ENCODE measurements at places on chromosomes 3 and 15.
A peak's percentile ranks its signal among the peaks of the same experiment; 100 is the strongest.

DNA sequence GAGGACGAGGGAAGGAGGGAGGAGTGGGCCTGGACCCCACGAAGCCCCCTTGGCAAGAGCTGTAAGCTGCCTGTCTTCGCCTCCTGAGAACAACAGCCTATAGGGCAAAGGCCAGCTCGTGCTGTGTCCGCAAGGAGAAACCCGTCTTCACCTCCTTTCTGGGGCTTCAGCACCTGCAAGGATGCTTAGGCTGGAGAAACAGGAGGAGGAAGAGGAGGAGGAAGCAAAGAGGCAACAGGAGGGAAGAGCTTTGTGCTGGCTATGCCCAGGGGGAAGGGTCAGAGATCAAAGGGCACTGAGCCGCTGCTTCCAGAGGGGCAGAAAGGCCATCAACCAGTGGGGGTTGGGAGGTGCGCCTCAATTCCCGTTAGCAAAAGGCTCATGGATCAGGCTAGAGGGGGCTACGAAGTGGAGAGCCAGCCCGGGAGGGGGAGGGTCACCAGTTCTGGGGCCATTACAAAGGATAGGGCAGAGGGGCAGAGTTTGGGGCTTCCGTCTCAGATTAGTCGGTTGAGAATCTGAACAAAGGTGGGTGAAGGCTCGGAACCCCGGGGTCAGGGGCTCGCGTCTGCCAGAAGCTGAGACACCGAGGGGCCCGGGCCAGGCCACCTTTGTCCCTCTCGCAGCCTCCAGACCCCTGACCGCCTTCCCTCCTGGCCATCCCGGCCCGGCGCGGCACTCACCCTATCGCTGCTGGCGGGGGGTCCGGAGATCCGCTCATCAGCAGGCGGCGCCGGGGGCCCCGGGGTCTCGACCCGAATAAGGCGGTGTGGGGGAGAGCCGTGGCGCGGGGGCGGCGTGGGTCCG lies 792 bp downstream of the SHF start:
- DNase-seq, result no peak

- DNase-seq, result no peak
These were observed 22.1 kb downstream of the CLEC3B start for GRCh38 chr3:45048244-45048643.

DNA sequence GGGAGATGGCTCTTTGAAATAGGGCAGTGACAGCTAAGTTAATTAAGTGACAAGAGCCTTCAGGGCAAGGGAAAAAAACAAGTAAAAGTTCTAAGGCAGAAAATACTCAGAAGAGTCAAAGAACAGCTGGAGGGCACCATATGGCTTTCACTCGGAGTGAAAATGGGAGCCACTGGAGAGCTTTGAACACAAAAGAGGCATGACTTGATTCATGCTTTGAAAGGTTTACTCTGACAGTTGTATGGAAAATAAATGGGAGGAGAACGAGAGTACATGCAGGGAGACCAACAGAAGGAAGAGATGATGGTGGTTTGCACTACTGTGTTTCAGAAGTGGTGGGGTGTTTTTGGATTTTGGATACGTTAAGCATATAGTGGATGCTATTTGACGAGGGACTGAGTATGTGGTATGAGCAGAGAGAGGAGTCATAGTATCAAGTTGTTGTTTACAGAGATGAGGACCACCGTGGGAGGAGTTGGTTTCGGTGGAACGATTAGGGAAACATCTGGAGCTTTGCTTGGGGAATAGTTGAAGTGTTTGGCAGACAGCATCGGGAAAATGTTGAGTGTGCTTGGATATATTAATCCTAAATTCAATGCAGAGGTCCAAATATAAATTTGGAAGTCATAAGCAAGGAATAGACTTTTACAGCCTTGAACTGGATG lies 411.5 kb downstream of the GABRG3 start:
- DNase-seq, result no peak

- no peak for DNase-seq
These were observed 32.3 kb upstream of the CTSH start for GRCh38 chr15:78977091-78977571.

GRCh38 chr15:100934726-100935125 lies 15.6 kb downstream of the LRRK1 start:
- DNase-seq, result no peak

GRCh38 chr3:55654123-55654760 lies 167.1 kb upstream of the WNT5A start:
- DNase-seq, result no peak

GRCh38 chr15:48547286-48547685 lies 98.2 kb downstream of the FBN1 start:
- DNase-seq, result no peak

DNA sequence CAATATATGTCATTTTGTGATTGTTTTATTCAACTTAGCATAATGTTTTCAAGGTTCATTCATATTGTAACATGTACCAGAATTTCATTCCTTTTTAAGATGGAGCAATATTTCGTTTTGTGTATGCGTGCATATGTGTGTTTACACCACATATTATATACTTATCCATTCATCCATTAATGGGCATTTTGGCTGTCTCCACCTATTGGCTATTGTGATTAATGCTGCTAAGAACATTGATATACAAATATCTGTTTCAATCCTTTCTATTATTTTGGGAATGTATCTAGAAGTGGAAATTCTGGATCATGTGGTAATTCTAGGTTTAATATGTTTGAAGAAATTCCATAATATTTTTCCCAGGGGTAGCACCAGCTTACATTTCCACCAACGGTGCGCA lies 403.9 kb upstream of the LMCD1 start:
- no peak for DNase-seq

DNA sequence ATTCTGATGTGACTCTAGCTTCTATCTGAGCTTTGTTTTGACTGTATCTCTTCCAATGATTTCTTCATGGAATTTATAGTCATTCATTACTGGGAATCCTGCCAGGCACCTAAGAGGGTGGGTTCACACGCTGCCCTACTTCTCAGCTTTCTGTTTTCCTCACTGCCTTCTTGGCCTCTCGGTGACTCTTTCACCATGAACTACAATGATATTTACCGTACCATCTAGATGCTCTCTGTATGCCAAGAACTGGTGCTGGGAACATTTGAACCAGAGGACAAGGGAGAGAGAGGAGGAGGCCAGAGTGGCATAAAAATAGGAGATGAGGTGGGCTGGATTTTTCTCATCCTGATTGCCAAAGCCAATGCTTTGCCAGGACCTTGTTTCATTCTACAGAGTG lies 280.0 kb upstream of the P2RY1 start:
- no peak for DNase-seq

- no peak for DNase-seq
These were observed 8.6 kb upstream of the TGFBR2 start for GRCh38 chr3:30597769-30598134.

- DNase-seq, result peak; percentile 38
These were observed 14.2 kb upstream of the CLEC3B start for GRCh38 chr3:45011756-45012508.

DNA sequence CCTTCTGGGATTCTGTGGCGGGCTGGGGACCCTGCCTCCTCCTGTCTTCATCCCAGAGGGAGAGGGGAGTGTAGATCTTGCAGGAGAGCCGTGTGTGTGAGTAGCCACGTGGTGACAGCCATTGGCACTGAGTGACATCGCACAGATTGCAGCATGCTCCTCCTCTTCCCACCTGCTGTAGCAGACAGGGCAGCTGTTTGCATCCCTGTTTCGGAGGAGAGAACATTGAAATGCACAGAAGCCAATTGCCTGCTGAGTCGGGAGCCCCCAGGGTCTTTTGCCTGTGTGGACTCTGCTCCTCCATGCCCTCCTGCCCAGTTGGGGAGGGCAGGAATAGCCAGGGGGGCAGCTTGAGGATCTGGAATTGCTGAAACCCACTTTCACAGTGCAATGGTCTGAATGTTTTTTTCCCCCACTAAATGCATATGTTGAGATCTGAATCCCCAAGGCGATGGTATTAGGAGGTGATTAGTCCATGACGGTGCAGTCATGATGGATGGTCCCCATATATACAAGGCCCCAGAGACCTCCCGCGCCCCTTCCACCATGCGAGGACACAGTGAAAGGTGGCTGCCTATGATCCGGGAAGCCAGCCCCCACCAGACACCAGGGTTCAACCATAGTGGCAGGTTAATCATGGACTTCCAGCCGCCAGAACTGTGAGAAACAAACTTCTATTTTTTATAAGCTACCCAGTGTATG lies 66.8 kb downstream of the CHRNA7 start:
- DNase-seq, result no peak

DNA sequence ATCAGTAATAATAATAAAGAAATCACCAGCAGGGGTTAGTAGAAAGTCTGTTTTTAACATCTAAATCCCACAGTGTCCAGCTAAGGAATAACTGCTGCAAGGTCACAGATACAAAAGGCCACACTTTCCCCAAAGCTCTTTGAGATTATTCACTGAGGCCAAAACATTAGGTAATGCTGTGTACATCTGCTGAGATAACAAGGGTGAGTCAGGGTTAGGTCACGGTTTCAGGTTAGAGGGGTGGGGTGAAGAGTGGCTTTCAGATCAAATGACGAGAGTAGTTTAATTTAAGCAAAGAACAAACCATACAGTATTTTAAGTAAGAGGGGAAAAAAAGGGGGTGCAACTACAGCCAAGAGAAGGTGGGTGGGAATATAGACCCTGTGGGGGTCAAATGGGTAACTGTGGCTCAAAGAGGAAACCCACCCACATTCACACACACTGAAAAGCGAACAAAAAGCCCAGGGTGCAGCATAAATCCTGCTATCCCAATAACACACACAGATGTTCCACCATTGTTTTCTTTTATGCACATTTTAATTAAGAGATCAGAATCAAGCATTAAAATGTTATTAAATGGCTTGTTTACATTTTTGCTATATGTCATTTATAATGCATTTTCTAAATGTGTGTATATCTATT lies 412.9 kb downstream of the TIGIT start:
- no peak for DNase-seq

DNA sequence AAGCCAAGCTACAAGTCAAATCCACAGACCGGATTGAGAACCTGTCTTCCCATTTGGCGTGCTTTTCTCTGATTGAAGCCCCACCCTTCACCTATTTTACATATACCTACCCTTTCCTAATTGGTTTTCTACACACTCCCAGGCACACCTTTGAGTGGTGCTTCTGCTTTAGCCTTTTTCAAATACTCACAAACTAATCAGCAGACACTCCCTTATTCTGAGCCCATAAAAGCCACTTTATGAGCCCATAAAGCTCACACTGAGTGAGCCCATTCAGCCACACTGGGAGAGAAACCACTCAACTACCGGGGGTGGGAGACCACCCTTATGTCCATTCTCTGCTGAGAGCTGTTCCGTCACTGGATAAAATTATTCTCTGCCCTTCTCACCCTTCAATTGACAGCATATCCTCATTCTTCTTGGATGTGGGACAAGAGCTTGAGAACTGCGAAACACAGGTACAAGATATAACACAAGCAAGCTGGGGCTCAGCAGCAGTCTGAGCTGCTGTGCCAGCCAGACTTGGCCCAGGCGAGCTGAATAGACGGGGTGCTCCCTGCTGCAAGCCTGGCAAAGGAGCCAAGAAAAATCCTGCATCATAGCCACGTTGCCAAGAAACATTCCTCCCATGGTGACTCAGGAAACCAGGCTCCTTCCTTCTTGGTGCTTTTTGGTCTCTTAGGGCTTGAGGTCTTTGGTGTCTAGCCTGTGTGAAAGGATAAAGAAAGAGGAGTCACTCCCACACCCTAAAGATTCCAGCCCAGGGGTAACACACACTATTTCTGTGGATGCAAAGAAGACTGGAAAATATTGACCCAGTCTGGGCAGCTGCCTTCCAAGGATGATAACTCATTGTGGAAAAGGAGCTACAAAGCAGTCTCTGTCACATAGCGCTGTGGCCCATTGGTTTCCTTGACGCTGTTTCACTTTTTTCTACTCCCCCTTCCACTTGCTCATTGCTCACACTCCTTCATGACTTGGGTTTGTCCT lies 609.7 kb downstream of the MCTP2 start:
- DNase-seq, result no peak
